Femur (tissue), 1 donor: ENCODE measurements at places on chromosomes 12 and 14.

- peak; percentile 25 for DNase-seq
Observed at GRCh38 chr12:53502983-53503728, 2.1 kb downstream of the TARBP2 start.

GRCh38 chr14:91135039-91135438 lies 21.2 kb downstream of the DGLUCY start:
- DNase-seq = no peak

DNA sequence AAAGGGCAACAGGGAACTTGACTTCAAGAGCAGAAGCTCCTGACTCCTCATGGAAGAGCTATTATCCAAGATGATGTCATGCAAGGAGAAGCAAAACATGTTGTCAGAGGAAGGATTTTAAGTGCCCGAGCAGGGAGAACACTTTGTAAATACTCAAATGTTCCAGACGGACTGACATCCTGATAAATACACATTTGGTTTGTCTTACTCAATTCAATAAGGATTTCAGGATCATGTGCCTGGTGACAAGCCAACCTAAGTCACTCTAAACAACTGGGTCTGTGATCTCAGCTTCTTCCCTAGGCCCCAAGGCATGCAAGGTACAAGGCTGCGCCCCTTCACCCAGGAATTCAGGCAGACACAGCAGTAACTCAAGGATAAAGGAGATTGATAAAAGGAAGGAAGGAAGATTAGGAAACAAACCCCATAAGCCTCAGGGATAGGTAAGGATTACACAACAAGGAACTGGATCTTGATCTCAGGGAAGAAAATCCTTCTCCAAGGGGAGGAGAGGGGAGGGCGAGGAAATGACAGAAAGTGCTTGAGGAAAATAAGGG lies 26.8 kb upstream of the CEBPE start:
- DNase-seq = no peak

GRCh38 chr14:87615822-87616679 lies 376.9 kb downstream of the GALC start:
- DNase-seq = peak; percentile 65

DNA sequence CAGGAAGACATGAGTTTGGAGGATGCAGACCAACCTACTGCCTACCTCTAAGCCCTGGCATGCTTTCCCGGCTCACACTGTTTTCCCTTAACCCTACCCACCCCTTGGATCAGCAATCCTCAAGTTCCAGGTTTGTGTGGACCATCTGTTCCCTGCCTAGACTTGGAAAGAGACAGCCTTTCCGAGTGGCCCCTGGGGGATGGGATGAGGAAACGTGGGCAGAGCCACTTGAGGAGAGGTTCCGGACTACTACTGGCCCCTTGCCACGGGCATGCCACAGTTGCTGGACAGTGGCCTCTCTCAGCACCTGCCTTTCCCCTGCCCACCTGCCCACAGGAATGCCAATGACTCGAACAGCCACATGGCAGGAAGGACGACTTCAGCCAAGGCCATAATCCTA lies 135.9 kb downstream of the SLC15A4 start:
- DNase-seq = no peak

DNA sequence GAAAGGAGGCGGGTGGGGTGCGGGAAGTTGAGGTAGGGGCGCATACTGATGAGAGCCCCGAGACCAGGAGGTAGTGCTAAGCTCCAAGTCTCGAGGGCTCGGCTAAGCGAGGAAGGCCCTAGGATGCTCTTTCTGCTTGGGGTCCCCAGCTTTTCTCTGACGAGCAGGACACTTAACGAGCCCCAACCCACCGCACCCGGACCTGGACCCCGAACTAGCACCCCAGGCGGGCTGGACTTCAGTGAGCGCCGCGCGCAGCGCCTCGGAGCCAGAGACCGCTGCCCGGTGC lies 4.7 kb upstream of the C1QL4 start:
- no peak for DNase-seq

GRCh38 chr12:7046383-7047105 lies 14.0 kb upstream of the C1S start:
- no peak for DNase-seq

DNA sequence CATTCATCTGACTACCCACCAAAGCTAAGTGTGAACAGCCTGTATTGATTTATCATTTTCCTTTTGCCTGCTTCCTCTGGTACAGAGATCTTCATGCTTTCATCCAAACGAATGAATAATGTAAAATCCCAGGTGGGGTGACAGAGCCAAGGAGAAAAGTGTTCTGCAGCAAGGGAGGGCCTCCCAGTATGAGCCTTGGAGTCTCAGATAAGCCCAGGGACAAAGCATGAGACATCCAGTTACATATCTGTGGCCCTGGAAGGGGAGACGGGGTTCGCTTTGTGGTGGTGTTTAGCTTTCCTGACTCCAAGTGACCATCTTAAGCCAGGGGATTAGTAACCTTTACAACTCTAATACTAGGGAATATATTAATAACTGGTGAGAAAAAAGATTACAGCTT lies 177.1 kb downstream of the ETV6 start:
- DNase-seq = no peak

GRCh38 chr12:9361879-9362326 lies 153.7 kb upstream of the PZP start:
- DNase-seq = no peak

DNA sequence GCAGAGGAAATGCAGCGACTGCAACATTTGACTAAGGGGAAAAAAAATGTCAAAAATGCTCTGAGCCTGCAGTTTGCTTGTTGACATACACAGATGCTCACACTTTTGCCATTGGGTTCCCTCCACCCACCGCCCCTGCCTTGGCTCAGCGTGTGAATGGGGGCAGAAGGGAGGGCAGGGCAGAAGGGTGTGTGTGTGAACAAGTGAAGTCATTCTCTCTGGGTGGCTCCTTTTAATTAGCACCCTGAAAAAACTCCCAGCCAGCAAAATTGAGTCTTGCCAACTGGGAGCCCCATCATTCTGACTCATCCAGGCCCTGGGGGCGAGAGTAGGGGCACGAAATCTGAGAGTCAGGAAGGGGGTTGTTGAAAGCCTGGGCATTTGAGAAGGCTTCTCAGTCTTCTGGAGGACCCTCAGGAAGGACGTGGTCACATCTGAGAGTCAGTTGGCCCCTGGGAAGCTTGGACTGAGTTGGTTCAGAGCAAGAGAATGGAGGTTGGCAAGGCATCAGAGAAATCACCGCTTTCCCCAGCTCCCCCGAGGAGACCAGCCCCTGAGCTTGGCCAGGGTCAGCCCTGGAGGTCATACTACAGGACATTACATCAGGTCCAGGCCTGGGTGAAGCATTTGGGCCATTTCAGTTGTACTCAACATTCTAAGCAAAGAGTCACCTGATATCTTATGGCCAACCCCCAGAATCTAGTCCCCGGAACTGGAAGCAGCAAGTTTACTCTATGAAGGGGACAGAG lies 22.7 kb upstream of the KRT78 start:
- DNase-seq = peak; percentile 52

DNA sequence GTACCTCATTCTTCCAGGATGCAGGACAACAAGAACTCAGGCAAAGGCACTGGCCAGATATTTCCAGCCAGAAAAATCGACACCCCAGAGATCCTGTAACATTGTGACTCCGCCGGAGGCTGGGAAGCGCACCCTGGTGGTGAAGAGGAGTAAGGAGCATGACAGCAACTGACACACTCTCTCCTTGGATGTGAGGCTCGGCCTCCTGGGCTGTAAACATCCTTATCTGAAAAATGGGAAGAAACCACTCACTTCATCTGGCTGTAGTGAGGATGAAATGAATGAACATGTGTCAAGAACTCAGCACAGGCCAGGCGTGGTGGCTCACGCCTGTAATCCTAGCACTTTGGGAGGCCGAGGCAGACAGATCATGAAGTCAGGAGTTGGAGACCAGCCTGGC lies 27.5 kb downstream of the TCHP start:
- DNase-seq = no peak

DNA sequence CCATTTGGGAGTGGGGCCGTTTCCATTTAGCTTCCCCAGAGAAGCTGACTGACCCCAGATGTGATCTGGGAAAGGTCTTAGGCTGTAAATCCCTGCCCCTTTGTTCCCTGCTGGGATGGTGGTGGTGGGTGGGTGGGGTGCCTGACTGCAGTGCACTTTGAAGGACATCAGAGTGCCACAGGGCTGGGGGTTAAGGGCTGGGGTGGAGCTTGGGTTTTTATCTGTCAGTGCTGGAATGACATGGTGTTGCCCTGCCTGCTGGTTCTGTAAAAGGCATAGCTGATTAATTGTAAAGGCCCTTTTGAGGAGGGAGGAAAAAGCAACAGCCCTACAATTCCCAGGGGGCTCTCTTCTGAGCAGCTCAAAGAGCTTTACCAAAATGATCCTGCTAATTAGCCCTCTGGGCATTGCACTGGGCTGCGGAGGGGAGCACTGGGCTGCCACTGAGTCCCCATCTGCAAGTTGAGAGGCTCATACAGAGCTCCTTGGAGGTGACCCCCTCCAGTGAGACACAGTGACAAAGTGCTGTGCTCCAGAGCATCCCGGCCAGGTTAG lies 21.1 kb downstream of the PLEKHG3 start:
- DNase-seq = no peak

GRCh38 chr12:17239874-17240273 lies 633.9 kb upstream of the LMO3 start:
- no peak for DNase-seq

DNA sequence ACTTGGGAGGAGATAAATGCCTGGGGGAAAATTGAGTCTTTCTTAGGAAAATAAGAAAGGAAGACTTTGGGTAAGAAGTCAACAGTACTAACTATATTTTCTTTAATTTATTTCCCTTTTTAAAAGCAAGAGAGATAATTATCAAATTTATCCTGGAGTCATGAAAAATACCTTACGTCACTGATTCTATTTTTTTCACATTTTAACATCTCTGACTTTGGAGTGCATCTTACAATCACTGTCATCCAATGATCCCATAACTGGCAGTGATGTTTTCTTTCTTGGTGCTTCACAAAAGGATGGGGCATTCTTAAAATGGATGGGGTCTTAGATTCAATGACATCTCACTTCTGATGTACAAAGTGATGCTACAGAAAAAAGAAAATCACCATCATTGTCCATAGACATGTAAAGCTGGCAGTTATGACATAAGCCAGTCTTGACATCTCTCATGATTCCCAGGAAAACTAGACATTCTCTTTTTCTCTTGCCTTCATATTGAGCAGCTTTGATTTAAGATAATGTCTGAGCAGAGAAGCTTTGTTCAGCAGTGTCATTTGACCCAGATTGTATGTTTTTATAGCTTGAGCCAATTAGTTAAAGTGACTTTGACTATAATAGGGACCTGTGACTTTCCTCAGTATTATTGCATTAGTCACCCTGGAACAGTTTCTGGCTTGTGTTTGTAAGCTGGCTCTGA lies 236.2 kb downstream of the EGLN3 start:
- no peak for DNase-seq

- DNase-seq = no peak
Observed at GRCh38 chr12:115617391-115617790, 660.1 kb downstream of the MED13L start.

DNA sequence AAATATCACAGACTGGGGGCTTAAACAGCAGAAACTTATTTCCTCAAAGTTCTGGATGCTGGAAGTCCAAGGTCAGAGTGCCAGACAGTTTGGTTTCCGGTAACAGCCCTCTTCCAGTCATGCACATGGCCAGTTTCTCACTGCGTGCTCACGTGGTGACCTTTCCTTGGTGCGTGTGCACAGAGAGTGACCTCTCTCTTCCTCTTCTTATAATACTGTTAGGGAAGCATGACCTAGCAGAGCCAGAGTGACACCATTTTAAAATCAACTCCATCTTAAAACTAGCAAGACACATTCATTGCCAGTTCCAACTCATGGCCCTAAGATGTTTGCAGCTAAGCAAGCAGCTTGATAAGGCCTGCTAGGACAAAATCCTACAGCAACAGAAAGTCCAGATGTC lies 221.5 kb upstream of the DAAM1 start:
- DNase-seq = no peak

DNA sequence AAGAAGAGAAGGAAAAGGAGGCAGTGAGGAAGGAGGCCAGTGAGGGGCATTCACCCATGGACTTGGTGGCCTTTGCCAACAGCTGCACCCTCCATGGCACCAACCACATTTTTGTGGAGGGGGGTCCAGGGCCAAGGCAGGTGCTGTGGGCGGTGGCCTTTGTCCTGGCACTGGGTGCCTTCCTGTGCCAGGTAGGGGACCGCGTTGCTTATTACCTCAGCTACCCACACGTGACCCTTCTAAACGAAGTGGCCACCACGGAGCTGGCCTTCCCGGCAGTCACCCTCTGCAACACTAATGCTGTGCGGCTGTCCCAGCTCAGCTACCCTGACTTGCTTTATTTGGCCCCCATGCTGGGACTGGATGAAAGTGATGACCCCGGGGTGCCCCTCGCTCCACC lies 11.4 kb upstream of the SMARCD1 start:
- DNase-seq = no peak

- DNase-seq = no peak
Observed at GRCh38 chr12:22121224-22121623, 75.2 kb downstream of the CMAS start.

GRCh38 chr12:92721130-92721529 lies 18.3 kb downstream of the PLEKHG7 start:
- no peak for DNase-seq
